ENCODE measurements at places on chromosomes 13 and 19. TPM values are rescaled to one million over a fixed set of nuclear protein-coding genes. Genes with fewer than 3 reads are reported as not detected.

SULT2A1 gene
- not detected for total RNA-seq

UBE2M gene
- 30.6 TPM for total RNA-seq

CYP2A7 gene
- not detected for total RNA-seq

PSG1 gene
- 0.80 TPM for total RNA-seq

ZNF701 gene
- 12.5 TPM for total RNA-seq

OR7D2 gene
- total RNA-seq, result under 0.01 TPM

ONECUT3 gene
- total RNA-seq, result not detected

THSD1 gene
- 20.7 TPM for total RNA-seq

DNA sequence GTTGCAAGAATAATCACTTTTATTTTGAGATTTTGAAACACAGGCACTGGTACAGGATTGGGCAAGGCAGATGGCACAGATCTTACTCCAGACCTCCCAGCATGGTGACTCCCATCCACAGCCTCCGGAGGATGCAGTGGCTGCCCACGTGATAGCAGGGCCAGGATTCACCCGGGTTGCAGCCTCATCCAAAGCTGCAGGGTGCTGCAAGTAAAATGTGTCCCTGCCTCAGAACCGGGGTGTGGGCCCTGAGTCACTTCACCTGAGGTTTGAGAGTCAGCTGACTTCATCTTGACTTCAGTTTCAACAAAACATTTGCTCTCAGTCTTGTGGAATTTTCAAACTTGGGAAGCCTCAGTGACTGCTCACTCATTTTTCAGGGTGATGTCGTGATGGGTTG, 201.9 kb downstream of the FGF9 start:
- no peak overlapping the region for H3K27ac ChIP-seq
- no peaks in the 10 kb centered on the region for H3K36me3 ChIP-seq
- H3K4me1 ChIP-seq, result no peaks in the 10 kb centered on the region
- no peak overlapping the region for H3K4me3 ChIP-seq
- no peaks in the 10 kb centered on the region for H3K27me3 ChIP-seq
- no peak for DNase-seq

DNA sequence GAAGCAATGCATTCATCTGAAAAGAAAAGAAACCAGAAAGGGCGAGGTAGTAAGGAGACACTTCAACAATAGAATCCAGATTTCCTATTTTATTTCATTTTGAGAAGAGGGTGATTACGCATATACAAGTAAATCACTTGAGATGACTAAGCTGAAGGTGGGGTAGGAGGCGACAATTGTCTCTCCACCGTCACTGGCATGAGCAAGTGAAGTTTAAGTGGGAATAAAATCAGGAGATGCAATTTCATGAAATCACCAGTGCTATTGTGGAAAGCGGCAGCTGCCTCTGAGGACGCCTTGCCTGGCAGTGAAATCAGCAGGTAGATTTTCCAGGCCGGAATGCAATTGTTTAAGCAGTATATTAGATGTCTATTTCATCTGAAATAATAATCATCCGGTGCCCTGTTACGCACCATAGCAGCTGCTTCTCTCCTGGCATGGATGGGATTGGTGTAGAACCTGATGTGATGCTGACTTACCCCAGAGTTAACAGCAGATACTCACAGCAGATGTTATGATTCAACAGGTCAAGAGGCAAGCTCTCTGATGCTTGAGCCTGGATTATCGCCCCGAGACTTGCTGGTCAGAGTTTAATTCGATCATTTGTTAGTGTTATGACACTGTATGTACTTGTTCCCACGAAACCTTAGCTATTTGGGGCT, 64.3 kb downstream of the RASL11A start:
- H3K4me3 ChIP-seq, result no peak overlapping the region
- peaks cover 5% of the 10 kb centered on the region for H3K27me3 ChIP-seq
- no peaks in the 10 kb centered on the region for H3K36me3 ChIP-seq
- no peaks in the 10 kb centered on the region for H3K4me1 ChIP-seq

DNA sequence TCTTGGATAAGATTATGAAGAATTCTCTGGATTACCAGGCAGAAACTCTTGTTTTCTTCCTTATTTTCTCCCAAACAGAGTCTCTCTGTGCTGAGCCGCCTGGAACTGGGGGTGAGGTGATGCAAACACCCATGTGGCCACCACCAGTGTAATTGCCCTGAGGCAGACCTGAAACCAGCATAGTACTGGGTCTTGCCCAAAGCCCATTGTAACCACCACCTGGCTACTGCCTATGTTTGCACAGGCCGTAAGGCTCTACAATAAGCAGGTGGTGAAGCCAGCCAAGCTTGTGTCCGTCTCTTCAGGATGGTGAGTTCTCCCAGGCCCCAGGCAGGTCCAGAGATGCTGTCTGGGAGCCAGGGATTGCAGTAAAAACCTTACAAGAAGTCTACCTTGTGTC, 18.9 kb upstream of the KBTBD7 start:
- no peaks in the 10 kb centered on the region for H3K4me1 ChIP-seq
- H3K36me3 ChIP-seq, result no peaks in the 10 kb centered on the region
- no peak overlapping the region for H3K27ac ChIP-seq
- no peak overlapping the region for H3K4me3 ChIP-seq
- H3K27me3 ChIP-seq, result no peaks in the 10 kb centered on the region

DNA sequence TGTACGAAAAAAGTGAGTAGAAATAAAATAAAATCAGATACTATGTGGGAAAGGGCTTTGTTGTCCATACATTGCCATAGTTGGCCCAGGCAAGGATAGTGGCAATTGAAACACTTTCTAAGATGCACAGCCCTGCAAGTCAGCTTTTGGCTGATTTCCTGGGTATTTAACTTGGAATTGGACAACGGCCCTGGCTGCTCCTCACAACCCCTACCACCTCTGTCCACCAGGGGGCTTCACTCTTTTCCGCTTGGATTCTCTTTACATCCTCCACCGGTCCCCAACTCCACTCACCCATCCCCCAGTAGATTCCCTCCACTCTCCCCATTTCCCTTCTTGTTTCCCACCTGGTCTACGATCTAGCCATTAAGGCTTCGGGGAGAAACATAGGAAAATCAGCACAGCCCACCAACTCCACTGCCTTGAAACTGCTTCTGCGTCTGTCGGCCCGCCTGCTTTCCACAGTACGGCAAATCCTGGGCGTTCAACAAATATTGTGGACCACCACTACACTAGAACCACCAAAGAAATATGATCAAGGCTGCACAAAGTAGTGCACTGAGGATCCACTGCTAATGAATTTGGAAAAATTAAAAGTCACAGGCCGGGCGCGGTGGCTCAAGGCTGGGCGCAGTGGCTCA, 48.6 kb upstream of the GTF3A start:
- no peak overlapping the region for H3K27ac ChIP-seq
- peaks cover 31% of the 10 kb centered on the region for H3K27me3 ChIP-seq
- no peak overlapping the region for H3K4me3 ChIP-seq
- no peaks in the 10 kb centered on the region for H3K4me1 ChIP-seq
- DNase-seq, result peak; percentile 81

DNA sequence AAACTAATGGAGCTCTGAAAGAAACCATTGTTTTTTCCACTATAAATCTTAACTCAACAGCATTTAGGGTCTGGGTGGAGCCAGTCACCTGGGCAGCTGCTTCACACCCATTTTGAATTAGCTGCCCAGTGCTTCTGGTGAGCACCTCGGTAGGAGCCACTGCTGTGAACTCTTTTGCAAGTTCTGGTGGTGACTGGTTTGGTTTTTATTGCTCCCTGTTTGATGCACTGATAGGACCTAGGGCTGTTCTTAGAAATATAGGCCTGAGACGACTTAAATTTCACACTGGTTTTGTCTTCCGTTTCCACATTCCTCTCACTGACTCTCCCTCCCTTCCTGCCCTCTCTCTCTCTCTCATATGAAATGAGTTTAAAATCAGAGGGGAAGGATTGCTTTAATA, 103.9 kb downstream of the GGACT start:
- no peak for DNase-seq
- no peak overlapping the region for H3K4me3 ChIP-seq
- H3K36me3 ChIP-seq, result no peaks in the 10 kb centered on the region
- peaks cover 9% of the 10 kb centered on the region for H3K4me1 ChIP-seq
- no peak overlapping the region for H3K27ac ChIP-seq

Data from muscle of leg (tissue), 16 donors.